ENCODE measurements at places on chromosomes 5 and 9. TPM values are rescaled to one million over a fixed set of nuclear protein-coding genes. Genes with fewer than 3 reads are reported as not detected.

PCDHA11 gene
- total RNA-seq: not detected

CDH9 gene
- not detected for total RNA-seq

DNA sequence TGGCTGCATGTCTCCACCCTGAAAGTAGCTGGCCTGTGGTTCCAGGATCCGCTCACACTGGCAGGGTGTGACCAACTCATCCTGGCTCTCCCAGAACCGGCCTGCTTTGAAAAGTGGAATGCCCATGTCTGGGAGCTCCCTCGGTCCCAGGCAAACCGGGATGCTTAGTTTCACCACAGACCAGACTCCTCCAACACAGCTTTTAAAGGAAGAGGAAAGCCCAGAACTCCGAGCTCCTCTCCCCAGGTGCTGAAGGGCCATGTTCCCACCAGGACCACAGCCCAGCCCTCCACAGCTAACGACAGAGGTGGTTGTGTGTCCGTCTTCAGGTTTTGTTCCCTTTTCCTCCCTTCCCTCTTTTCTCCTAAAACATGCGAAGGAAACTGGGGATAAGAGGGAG, 38.0 kb downstream of the GTF3C4 start:
- no peaks in the 10 kb centered on the region for H3K36me3 ChIP-seq
- H3K27me3 ChIP-seq: no peaks in the 10 kb centered on the region
- H3K4me1 ChIP-seq: no peaks in the 10 kb centered on the region
- no peak overlapping the region for H3K4me3 ChIP-seq
- H3K27ac ChIP-seq: no peak overlapping the region

- H3K27ac ChIP-seq: no peak overlapping the region
- no peak for DNase-seq
- peaks cover 42% of the 10 kb centered on the region for H3K36me3 ChIP-seq
These were observed 1.6 kb upstream of the INPP5E start for GRCh38 chr9:136441191-136441680.

GDA gene
- total RNA-seq: not detected

SV2C gene
- total RNA-seq: not detected

DNA sequence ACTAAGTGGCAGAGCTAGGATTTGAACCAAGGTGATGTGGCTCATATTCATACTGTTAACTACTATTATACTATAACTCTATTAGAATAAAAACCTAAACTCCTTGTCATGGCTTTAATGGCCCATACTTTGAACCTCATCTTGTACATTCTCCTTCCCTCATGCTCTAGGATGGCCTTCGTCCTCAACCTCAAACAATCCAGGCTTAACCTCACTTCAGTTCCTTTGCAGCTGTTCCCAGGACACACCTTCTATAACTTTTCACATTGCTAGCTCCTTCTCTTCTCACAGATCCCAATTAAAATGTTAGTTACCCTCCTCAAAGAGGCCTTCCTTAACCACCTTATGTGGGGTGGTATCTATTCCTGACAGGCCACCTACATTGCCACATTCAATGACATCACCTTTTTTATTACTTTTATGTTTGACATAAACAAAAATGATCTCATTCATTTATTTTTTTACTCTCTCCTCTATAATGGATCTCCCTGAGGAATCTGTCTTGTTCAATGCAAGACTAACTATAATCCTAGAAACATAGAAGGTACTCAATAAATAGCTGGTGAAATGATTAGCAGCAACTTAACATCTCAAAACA, 53.7 kb downstream of the CEP120 start:
- no peaks in the 10 kb centered on the region for H3K4me1 ChIP-seq
- DNase-seq: no peak
- no peak overlapping the region for H3K4me3 ChIP-seq
- peaks cover 47% of the 10 kb centered on the region for H3K36me3 ChIP-seq

DNA sequence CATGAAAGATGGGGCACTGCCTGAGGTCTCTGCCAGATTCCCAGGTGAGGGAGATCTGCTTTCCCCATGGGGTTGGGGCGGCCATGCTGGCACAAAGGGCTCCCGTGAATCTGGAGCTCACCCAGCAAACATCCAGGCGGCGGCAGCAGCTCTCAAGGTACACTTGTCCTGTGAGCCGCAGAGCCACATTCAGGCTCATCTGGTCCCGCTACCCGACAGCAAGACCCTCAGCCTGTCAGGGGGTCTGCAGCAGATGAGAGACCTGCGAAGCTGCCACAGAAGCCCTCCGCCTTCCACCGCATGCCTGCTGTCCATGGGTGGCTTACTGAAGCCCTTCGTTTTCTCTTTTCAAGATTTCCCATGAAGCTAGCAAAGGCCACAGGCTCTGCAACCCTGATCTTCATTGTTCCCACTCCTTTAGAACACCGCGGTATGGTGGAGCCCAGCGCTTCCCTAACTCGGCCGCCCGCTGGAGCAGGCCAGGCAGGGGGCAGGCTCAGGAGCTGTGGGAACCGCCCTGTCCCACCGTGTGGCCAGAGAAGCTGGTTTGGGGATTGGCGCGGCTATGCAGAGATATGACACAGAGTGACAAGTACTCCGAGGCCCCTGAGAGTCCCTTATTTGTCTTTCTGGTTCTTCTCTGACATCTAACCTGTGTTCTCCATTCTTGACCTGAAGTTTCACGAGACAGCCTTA, 8.8 kb downstream of the LRRC14B start:
- no peak for DNase-seq
- no peak overlapping the region for H3K27ac ChIP-seq
- peaks cover 15% of the 10 kb centered on the region for H3K36me3 ChIP-seq
- H3K4me1 ChIP-seq: no peaks in the 10 kb centered on the region
- H3K27me3 ChIP-seq: no peaks in the 10 kb centered on the region
- no peak overlapping the region for H3K4me3 ChIP-seq

Data from natural killer cell (primary cell).